Mesangial cell (primary cell): ENCODE measurements at places on chromosomes 3 and 15. TPM values are rescaled to one million over a fixed set of nuclear protein-coding genes. Genes with fewer than 3 reads are reported as not detected.

Gene P2RY1
- under 0.01 TPM in 1 of 2 replicates, not detected in the other for total RNA-seq

Gene CCR3
- total RNA-seq, result not detected in 2 replicates

Gene FRMD4B
- 7.5 and 28.4 TPM in 2 replicates for total RNA-seq

Gene ADGRG7
- not detected in 2 replicates for total RNA-seq

Gene CIAO2A
- 46.8 and 77.1 TPM in 2 replicates for total RNA-seq

Gene KBTBD13
- not detected in 2 replicates for total RNA-seq

Gene SOX14
- not detected in 2 replicates for total RNA-seq

Gene PCLAF
- 5.3 and 23.5 TPM in 2 replicates for total RNA-seq

Gene ANKRD63
- total RNA-seq, result not detected in 2 replicates

Gene ITIH1
- not detected in 2 replicates for total RNA-seq

Gene STARD5
- 1.1 and 1.5 TPM in 2 replicates for total RNA-seq

Gene RHCG
- total RNA-seq, result not detected in 2 replicates

Gene BRK1
- total RNA-seq, result 113 and 149 TPM in 2 replicates

Gene USP19
- 38.1 and 55.4 TPM in 2 replicates for total RNA-seq

Gene NANOGP8
- not detected in 2 replicates for total RNA-seq
